ENCODE measurements at places on chromosomes 4 and X. TPM values are rescaled to one million over a fixed set of nuclear protein-coding genes. Genes with fewer than 3 reads are reported as not detected.
A peak's percentile ranks its signal among the peaks of the same experiment; 100 is the strongest.

DNA sequence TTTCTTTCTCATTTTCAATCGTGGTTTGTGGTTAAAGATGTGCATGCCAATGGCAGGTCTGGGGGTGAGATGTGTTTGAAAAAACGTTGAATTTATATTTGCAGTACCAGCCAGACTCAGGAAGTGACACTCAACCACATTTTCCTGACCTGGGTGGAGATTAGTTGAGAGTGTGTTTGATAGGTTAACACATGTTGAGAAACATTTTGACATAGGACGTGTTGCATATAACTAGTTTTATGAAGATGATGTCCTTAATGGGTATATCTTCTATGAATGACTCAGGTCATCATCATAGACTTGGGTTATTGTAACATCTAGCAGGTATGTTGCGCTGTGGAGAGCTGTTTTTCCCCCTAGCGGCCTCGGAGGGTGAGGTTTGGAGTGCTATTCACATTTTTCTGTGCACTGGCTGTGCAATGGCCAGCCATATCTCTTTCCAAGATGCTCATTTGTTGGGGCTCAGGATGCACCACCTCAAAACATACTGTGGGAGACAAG lies 21.7 kb upstream of the CD38 start:
- DNase-seq = peak; percentile 33
- H3K4me1 ChIP-seq = 0 out of 2 replicates have a peak, but pooled peaks cover 4% of the 10 kb centered on the region
- H3K27ac ChIP-seq = no peak overlapping the region

DNA sequence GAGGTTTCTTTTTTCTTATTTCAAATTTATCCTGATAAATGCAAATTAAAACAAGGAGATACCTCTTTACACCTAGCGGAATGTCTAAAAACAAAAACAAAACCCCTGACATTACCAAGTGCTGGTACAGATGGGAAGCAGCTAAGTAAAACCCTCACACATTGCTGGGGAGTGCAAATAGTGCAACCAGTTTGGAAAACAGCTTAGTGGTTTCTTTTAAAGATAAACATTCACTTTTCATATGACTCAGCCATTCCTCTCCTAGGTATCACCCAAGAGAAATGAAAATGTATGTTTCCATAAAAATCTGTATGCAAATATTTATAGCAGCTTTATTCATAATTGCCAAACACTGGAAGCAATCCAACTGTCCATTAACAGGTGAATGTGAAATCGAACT lies 84.1 kb upstream of the HELT start:
- H3K4me1 ChIP-seq = no peaks in the 10 kb centered on the region
- no peak for DNase-seq
- H3K4me3 ChIP-seq = no peak overlapping the region
- H3K27me3 ChIP-seq = no peaks in the 10 kb centered on the region
- no peak overlapping the region for H3K27ac ChIP-seq

DNA sequence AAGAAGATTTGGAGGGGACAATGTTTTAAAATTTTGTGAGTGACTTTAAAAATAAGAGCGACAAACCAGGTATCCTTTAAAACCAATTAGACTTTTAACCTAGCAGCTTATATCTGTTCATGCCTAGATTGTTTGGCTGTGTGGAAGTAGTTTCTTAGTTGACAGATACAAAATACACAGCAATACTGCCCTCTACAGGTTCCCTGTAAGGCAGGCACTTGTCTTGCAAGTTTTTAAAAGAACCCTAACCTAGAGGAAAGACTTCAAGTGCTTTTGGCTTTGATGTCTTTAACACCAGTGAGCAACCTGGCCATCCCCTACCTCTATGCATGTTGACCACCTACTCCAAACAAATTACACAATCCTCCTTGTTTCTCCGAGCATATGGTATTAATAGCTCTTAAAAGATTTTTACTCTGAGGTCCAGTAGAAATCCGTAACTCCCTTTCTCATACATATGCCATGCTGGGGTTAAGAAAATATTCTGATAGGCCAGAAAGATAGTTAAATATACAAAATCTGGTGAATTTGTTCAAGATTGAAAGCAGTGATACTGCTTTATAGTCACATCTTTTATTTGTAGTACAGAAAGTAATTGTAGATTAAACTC lies 273.0 kb downstream of the ARHGAP24 start:
- H3K4me1 ChIP-seq = peaks cover 18% of the 10 kb centered on the region
- H3K4me3 ChIP-seq = no peak overlapping the region
- H3K27ac ChIP-seq = 0 out of 2 replicates have a peak overlapping the region, but pooled peaks have one; percentile 21
- peak; percentile 80 for DNase-seq
- no peaks in the 10 kb centered on the region for H3K36me3 ChIP-seq

Gene VSIG1
- not detected for total RNA-seq

DNA sequence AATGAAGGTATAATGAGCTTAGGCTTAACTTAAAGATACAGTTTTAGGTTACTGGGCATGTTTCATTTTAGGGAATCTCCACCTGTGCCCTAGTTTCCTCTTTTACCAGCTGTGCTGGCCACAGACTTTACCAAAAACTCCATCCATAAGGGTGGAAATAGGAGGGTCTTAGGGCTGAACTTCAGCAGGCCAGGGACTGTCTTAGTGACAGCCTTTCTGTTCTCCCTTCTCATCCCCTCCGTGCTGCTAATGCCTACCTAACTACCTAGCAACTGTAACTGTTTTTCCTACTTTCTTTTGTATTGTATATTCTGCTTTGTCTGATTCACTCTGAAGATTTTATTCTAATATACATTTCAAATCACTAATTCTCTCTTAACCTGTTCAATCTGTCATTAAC lies 1375.3 kb downstream of the PCDH18 start:
- no peaks in the 10 kb centered on the region for H3K4me1 ChIP-seq
- no peaks in the 10 kb centered on the region for H3K36me3 ChIP-seq
- H3K4me3 ChIP-seq = no peak overlapping the region
- DNase-seq = no peak
- H3K27ac ChIP-seq = no peak overlapping the region
- H3K27me3 ChIP-seq = no peaks in the 10 kb centered on the region

Gene PAGE1
- not detected for total RNA-seq

Gene MAGEC1
- total RNA-seq = not detected

Gene ADGRG4
- 0.25 TPM for total RNA-seq

Gene RHOXF2B
- total RNA-seq = not detected

DNA sequence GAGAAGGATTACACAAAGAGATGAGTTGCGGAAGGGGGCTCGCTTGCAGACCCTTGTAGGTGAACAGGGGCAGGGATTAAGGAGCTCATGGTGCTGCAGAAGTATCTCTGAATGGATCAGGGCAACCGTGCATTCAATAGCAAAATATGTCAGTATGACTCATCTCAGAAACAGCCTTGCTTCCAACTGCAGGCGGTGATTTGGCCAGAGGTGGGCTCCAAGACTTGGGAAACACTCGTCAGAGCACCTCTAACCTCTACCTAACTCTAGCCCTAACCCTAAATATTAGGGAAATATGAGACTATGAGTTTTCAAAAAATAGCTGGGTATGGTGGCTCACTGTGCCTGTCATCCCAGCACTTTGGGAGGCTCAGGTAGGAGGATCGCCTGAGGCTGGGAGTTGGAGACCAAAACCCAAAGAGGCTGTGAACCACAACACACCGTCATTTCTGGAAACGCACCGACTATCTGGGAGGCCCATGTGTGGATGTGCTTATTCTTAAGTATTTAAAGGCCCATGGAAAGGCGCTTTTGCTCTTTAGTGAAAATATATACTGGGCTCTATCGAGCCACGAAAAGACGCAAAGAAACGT lies 102.6 kb downstream of the DHRSX start:
- no peak overlapping the region for H3K27ac ChIP-seq
- no peak overlapping the region for H3K4me3 ChIP-seq
- no peaks in the 10 kb centered on the region for H3K36me3 ChIP-seq
- peaks cover 17% of the 10 kb centered on the region for H3K4me1 ChIP-seq
- DNase-seq = peak; percentile 74

Gene MAGEA8
- total RNA-seq = not detected

GRCh38 chrX:155028877-155029291 lies 2.2 kb downstream of the FUNDC2 start:
- peak overlapping the region; percentile 100 for H3K27ac ChIP-seq
- peaks cover 16% of the 10 kb centered on the region for H3K4me1 ChIP-seq
- peak; percentile 60 for DNase-seq
- no peak overlapping the region for H3K4me3 ChIP-seq
- H3K36me3 ChIP-seq = no peaks in the 10 kb centered on the region

Gene STPG2
- not detected for total RNA-seq

- DNase-seq = peak; percentile 12
- H3K27me3 ChIP-seq = peaks cover 16% of the 10 kb centered on the region
- no peaks in the 10 kb centered on the region for H3K36me3 ChIP-seq
- H3K4me3 ChIP-seq = no peak overlapping the region
- H3K27ac ChIP-seq = no peak overlapping the region
These were observed 18.0 kb downstream of the GC start for GRCh38 chr4:71765821-71766383.

Gene ODAM
- total RNA-seq = not detected

DNA sequence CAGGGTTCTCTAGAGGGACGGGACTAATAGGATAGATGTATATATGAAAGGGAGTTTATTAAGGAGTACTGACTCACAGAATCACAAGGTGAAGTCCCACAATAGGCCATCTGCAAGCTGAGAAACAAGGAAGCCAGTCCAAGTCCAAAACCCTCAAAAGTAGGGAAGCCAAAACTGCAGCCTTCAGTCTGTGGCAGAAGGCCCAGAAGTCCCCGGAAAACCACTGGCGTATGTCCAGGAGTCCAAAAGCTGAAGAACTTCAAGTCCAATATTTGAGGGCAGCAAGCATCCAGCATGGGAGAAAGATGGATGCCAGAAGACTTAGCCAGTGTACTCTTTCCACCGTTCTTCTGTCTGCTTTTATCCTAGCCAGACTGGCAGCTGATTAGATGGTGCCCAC lies 227.2 kb downstream of the KCTD8 start:
- no peak for DNase-seq
- H3K4me3 ChIP-seq = no peak overlapping the region
- H3K4me1 ChIP-seq = no peaks in the 10 kb centered on the region
- no peaks in the 10 kb centered on the region for H3K36me3 ChIP-seq
- no peak overlapping the region for H3K27ac ChIP-seq

- DNase-seq = no peak
- no peak overlapping the region for H3K27ac ChIP-seq
These were observed 148.5 kb downstream of the NAA11 start for GRCh38 chr4:79177388-79177787.

- no peaks in the 10 kb centered on the region for H3K27me3 ChIP-seq
- DNase-seq = no peak
- 0 out of 2 replicates have a peak, but pooled peaks cover 3% of the 10 kb centered on the region for H3K4me1 ChIP-seq
- no peaks in the 10 kb centered on the region for H3K36me3 ChIP-seq
These were observed 199.6 kb downstream of the VEGFC start for GRCh38 chr4:176592976-176593670.
